CD4-positive, alpha-beta T cell treated with Interleukin-1 beta for 1 hour (primary cell): ENCODE measurements at places on chromosomes 16 and 17.

DNA sequence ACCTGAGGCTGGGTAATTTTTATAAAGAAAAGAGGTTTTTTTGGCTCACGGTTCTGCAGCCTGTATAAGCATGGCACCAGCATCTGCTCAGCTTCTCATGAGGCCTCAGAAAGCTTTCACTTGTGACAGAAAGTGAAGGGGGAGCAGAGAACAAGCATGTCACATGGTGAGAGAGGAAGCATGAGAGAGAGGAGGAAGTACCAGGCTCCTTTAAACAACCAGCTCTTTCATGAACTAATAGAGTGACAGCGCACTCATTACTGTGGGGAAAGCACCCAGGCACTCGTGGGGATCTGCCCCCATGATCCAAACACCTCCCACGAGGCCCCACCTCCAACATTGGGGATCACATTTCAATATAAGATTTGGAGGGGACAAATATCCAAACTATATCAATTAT lies 86.8 kb downstream of the USP32 start:
- DNase-seq: peak; percentile 41

GRCh38 chr17:7038025-7038862 lies 2.4 kb downstream of the SLC16A13 start:
- DNase-seq: no peak

GRCh38 chr17:32588982-32589381 lies 102.2 kb downstream of the CDK5R1 start:
- no peak for DNase-seq

- peak; percentile 24 for DNase-seq
Measured at GRCh38 chr17:32265192-32265923, at the start of gene RHBDL3. TSS of gene RHBDL3 (plus strand) at chr17:32265832. CDS start at chr17:32266190, 358 bp downstream.

- DNase-seq: peak; percentile 80
Measured at GRCh38 chr16:85902366-85903155, 3.6 kb downstream of the IRF8 start.

DNA sequence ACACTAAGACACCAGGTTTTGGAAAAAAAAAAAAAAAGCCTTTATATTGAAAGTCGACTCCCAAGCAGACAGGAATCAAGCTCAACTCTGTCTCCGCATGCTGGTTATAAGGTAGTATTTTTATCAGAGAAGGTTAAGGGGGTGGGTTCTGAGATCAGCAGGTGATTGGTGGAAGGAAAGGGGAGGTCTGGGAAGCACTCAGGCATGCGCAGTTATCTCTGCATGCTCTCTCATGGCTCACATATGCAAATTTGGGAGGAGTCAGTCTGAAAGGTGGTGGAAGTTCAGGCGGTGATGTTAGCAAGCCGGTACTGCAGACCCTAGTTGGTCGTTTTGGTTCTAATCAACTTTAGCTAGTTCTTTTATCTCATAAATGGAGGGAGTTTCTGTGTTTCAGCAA lies 357.6 kb upstream of the C16orf82 start:
- no peak for DNase-seq
